ENCODE measurements at places on chromosomes 16 and 17.

- no peaks in the 10 kb centered on the region for H3K4me1 ChIP-seq
- no peak overlapping the region for H3K27ac ChIP-seq
- H3K27me3 ChIP-seq = no peaks in the 10 kb centered on the region
- H3K4me3 ChIP-seq = peak overlapping the region; percentile 76
Measured at GRCh38 chr17:4143563-4144421, 795 bp downstream of the CYB5D2 start.

GRCh38 chr17:1648173-1648962 is 1.3 kb downstream of the RILP start:
- H3K4me1 ChIP-seq = peaks cover 15% of the 10 kb centered on the region
- peak overlapping the region; percentile 31 for H3K4me3 ChIP-seq
- DNase-seq = no peak
- H3K36me3 ChIP-seq = peaks cover 24% of the 10 kb centered on the region
- no peaks in the 10 kb centered on the region for H3K27me3 ChIP-seq
- no peak overlapping the region for H3K27ac ChIP-seq

GRCh38 chr16:29663016-29663806 is at the start of gene SPN:
TSS of gene SPN (plus strand) at chr16:29663247. CDS start at chr16:29663729, 482 bp downstream.
- no peak within 1 kb of the TSS for H3K27ac ChIP-seq
- H3K36me3 ChIP-seq = no peaks in the 10 kb centered on the region
- peaks cover 12% of the 10 kb centered on the region for H3K4me1 ChIP-seq
- no peak within 1 kb of the TSS for H3K4me3 ChIP-seq
- no peak for DNase-seq

GRCh38 chr16:3131755-3132377 is 3.0 kb upstream of the ZNF213 start:
- H3K4me1 ChIP-seq = peaks cover 5% of the 10 kb centered on the region
- no peaks in the 10 kb centered on the region for H3K27me3 ChIP-seq
- H3K4me3 ChIP-seq = no peak overlapping the region
- no peak for DNase-seq

- DNase-seq = no peak
- H3K4me1 ChIP-seq = no peaks in the 10 kb centered on the region
- no peak overlapping the region for H3K4me3 ChIP-seq
- no peak overlapping the region for H3K27ac ChIP-seq
Measured at GRCh38 chr16:74169687-74170376, 126.8 kb upstream of the PSMD7 start.

DNA sequence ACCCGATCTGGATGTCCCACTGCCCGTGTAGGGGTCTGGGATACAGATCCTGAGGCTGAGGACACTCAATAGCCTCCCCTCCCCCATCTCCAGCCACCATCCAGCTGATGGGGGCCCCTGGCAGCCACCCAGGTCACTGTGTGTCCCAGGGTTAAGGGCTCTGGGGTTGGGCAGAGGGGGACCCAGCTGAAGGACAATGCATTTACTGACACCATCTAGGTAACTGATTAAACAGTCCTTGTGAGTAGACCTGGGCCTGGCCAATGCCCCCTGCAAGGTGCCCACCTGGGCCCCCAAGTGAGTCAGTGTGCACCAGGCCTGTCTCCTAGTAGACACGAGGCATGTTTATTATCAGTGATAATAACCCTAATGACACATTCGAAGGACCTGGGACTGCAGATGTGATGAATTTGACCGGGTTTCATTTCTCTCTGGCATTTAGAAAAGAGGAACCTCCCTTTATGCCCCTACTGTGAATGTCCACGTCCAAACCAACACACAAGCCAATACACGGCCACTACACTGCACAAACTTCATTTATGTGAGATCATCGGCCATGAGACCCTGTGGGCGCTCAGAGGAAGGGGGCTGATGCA is 261.9 kb upstream of the FOXF1 start:
- DNase-seq = no peak
- H3K4me1 ChIP-seq = 0 out of 2 replicates have a peak, but pooled peaks cover 2% of the 10 kb centered on the region
- H3K4me3 ChIP-seq = no peak overlapping the region
- no peaks in the 10 kb centered on the region for H3K27me3 ChIP-seq
- H3K27ac ChIP-seq = no peak overlapping the region
- no peaks in the 10 kb centered on the region for H3K36me3 ChIP-seq

DNA sequence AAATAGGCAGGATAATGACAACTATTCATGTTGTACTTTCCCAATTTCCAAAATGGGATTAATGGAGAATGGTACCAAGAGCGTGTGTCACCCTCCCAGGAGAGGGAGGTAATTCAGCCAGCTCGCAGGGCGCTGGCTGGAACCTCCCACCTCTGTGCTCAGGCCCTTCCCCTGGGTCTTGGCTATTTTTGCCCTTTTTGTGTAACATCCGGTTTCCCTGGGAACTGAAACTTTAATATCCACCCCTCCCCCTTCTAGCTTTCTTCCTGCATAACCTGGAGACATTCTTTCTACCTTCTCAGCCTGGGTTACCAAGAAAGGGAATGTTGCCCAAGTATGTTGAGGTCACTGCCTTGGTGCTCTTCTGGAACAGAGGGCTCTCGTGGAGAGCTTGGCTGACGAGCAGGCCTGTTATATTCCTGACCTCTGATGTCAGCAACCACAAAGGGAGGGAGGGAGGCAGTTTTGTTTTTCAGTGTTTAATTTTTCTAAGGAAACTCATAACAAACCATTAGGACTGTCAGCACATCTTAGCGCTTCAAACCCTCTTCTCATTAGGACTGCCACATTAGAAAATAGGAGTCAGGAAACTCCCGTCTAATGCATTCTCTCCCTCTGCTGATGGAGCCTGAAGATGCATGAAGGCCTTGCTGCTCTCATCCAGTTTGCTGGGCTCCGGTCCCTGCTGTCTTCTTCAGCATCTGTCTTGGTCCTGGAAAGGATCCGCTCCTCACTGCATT is 25.6 kb downstream of the ITGB3 start:
- no peaks in the 10 kb centered on the region for H3K27me3 ChIP-seq
- no peak overlapping the region for H3K27ac ChIP-seq
- H3K4me3 ChIP-seq = no peak overlapping the region
- no peak for DNase-seq
- peaks cover 5% of the 10 kb centered on the region for H3K4me1 ChIP-seq
- no peaks in the 10 kb centered on the region for H3K36me3 ChIP-seq

DNA sequence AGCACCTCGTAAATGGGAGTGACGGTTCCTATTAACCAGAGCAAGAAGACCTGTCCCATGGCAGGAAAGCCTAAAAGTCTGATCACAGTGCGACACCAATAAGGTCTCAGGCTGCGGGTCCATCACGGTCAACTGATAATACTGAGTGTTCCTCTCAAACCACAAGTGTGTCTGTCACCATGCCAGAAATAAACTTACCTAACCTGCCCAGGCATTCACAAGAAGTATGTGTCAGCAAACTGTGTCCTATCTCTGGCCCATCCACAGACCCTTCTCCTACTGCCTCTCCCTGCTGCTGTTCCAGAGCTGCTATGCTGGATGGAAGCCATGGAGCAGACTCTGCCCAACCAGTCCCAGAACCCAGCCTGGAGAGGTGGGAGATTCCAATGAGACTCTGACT is 73.5 kb downstream of the ZNF423 start:
- DNase-seq = no peak
- H3K4me3 ChIP-seq = no peak overlapping the region
- H3K27ac ChIP-seq = no peak overlapping the region
- no peaks in the 10 kb centered on the region for H3K27me3 ChIP-seq
- no peaks in the 10 kb centered on the region for H3K36me3 ChIP-seq

- no peaks in the 10 kb centered on the region for H3K4me1 ChIP-seq
- H3K36me3 ChIP-seq = no peaks in the 10 kb centered on the region
- H3K27me3 ChIP-seq = no peaks in the 10 kb centered on the region
- peak; percentile 25 for DNase-seq
Measured at GRCh38 chr17:55527540-55528118, 16.4 kb upstream of the SMIM36 start.

- peaks cover 6% of the 10 kb centered on the region for H3K36me3 ChIP-seq
- no peaks in the 10 kb centered on the region for H3K27me3 ChIP-seq
- H3K4me3 ChIP-seq = no peak overlapping the region
- no peak overlapping the region for H3K27ac ChIP-seq
- DNase-seq = no peak
Measured at GRCh38 chr17:2904135-2904534, 107.9 kb downstream of the RAP1GAP2 start.

- DNase-seq = no peak
- H3K27ac ChIP-seq = no peak overlapping the region
- H3K36me3 ChIP-seq = no peaks in the 10 kb centered on the region
- H3K4me3 ChIP-seq = no peak overlapping the region
- H3K4me1 ChIP-seq = no peaks in the 10 kb centered on the region
Measured at GRCh38 chr16:52757746-52758472, 211.0 kb upstream of the TOX3 start.

DNA sequence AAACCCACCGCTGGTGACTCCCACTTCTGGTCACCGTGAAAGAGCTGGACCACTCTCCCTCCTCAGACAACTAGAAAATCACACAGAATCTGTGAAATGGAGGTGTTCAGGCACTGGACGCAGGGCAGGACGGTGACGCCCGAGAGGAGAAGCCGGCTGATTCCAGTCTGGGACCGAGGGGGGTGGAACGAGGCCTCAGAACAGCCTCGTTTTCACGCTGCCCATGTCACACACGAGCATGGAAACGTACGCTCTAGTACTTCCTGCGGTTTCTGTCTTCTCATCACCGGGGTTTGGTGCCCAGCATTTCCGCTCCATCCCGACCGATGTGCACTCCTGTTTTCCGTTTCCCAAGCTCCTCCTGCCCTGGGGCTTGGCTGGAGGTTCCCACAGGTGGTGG is 101.8 kb upstream of the METRNL start:
- DNase-seq = no peak
- no peak overlapping the region for H3K4me3 ChIP-seq
- 0 out of 2 replicates have a peak, but pooled peaks cover 2% of the 10 kb centered on the region for H3K4me1 ChIP-seq
- no peaks in the 10 kb centered on the region for H3K36me3 ChIP-seq
- H3K27me3 ChIP-seq = no peaks in the 10 kb centered on the region
- no peak overlapping the region for H3K27ac ChIP-seq

DNA sequence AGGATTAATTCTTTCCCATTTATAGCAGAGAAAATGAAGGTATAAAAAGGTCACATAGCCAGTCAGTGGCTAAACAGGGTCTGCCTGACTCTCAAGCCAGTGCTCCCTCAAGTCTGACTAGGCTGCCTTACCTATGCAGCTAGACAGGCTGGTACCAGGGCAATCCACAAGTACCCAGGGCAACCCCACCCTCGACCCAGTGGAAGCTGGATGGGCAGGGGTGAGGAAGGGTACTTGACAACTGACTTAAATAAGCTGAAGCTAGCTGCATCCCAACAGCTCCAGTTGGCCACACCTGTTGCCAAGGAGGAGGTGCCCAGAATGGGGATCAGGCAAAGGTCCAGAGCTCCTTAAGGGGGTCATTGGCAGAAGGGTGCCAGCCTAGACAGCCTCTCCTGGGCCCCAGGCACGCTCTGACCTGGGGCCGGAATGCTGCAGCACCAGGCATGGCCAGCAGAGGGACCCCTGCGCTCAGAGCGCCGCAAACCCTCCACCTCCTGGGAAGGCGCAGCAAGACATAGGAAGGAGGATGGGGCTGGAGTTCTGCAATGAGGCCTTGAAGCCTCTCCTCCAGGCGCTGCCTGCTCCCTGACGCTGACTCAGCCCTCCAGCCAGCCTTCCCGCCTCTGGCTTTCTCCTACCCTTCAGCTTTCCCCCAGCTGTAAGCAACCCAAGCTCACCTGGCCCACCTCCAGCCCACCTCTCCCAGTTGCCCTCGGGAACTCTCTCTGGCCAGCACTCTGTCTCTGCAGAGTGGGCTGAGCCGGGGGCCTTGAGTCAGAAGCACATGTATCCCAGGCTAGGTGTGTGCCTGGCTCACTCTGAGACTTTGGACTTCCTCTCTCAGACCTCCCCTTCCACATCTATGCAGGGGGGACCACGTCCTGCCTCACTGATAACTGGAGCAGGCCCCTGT is 28.8 kb downstream of the MPP2 start:
- no peak overlapping the region for H3K4me3 ChIP-seq
- peaks cover 9% of the 10 kb centered on the region for H3K36me3 ChIP-seq
- peaks cover 1% of the 10 kb centered on the region for H3K4me1 ChIP-seq
- no peak overlapping the region for H3K27ac ChIP-seq
- no peaks in the 10 kb centered on the region for H3K27me3 ChIP-seq

GRCh38 chr16:72482695-72483094 is 310.7 kb upstream of the PMFBP1 start:
- no peaks in the 10 kb centered on the region for H3K27me3 ChIP-seq
- H3K4me3 ChIP-seq = no peak overlapping the region
- no peaks in the 10 kb centered on the region for H3K36me3 ChIP-seq
- H3K4me1 ChIP-seq = no peaks in the 10 kb centered on the region
- H3K27ac ChIP-seq = no peak overlapping the region

DNA sequence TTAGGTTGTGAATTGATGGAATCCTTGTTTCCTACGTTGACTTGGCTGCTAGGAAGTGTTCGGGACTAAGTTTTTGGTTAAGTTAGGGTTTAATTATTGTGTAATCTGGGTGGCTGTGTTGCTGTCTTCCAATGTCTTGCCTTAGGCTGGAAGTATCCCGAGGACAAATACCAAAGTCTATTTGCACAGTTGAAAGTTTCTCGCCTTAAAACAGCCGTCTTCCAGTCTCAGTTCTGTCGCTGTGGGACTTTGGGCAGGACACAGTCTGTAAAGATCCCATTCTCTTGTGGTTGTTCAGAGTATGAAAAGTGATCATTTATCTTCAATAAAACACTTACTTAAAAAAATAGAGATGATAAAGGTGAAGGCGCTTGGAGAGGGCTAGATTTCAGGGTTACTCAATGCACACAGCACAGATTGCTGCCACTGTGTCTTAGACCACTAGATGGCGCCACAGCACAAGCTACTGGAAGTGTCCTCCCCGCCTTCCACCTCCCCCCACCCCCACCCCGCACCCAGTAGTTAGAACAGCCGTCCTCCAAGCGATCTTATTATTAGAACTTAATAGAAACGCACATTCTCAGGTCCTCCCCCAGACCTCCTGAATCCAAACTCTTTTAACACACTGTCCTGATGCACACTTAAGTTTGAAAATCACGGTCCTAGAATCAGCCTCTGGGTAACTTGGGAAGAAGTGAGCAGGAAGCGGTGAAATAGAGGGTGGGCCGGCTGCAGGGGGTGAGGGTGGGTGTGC is 45.8 kb downstream of the AKAP1 start:
- DNase-seq = peak; percentile 48
- no peak overlapping the region for H3K27ac ChIP-seq
- H3K4me1 ChIP-seq = no peaks in the 10 kb centered on the region
- H3K4me3 ChIP-seq = no peak overlapping the region
- H3K27me3 ChIP-seq = no peaks in the 10 kb centered on the region
- H3K36me3 ChIP-seq = no peaks in the 10 kb centered on the region

DNA sequence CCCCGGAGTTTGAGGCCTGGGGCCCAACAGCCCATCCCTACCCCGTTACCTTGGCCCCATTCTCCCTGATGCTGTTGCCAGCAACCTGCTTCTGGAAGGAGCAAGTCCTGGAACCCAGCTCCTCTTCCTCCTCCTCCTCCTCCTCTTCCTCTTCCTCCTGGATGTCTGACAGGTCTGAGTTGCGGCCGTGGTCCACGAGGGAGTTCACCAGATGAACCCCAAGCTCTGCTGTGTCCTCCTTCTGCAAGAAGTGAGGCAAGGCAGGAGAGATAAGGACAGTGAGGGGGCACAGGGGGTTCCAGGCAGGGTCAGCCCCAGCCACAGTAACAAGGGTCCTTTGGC is 18.7 kb downstream of the TSPOAP1 start:
- DNase-seq = no peak
- H3K36me3 ChIP-seq = no peaks in the 10 kb centered on the region
- H3K4me1 ChIP-seq = no peaks in the 10 kb centered on the region
- H3K4me3 ChIP-seq = no peak overlapping the region
- H3K27me3 ChIP-seq = no peaks in the 10 kb centered on the region
- no peak overlapping the region for H3K27ac ChIP-seq
